ENCODE measurements at places on chromosomes 4 and X. TPM values are rescaled to one million over a fixed set of nuclear protein-coding genes. Genes with fewer than 3 reads are reported as not detected.
A peak's percentile ranks its signal among the peaks of the same experiment; 100 is the strongest.

GRCh38 chrX:96715481-96715880 lies 30.8 kb downstream of the DIAPH2 start:
- H3K36me3 ChIP-seq: no peaks in the 10 kb centered on the region
- H3K27ac ChIP-seq: no peak overlapping the region
- H3K4me1 ChIP-seq: peaks cover 9% of the 10 kb centered on the region
- H3K4me3 ChIP-seq: no peak overlapping the region
- no peak for DNase-seq

- no peaks in the 10 kb centered on the region for H3K4me1 ChIP-seq
- no peak for DNase-seq
- no peaks in the 10 kb centered on the region for H3K36me3 ChIP-seq
- no peaks in the 10 kb centered on the region for H3K27me3 ChIP-seq
Observed at GRCh38 chrX:150926791-150927190, 28.3 kb upstream of the CD99L2 start.

DNA sequence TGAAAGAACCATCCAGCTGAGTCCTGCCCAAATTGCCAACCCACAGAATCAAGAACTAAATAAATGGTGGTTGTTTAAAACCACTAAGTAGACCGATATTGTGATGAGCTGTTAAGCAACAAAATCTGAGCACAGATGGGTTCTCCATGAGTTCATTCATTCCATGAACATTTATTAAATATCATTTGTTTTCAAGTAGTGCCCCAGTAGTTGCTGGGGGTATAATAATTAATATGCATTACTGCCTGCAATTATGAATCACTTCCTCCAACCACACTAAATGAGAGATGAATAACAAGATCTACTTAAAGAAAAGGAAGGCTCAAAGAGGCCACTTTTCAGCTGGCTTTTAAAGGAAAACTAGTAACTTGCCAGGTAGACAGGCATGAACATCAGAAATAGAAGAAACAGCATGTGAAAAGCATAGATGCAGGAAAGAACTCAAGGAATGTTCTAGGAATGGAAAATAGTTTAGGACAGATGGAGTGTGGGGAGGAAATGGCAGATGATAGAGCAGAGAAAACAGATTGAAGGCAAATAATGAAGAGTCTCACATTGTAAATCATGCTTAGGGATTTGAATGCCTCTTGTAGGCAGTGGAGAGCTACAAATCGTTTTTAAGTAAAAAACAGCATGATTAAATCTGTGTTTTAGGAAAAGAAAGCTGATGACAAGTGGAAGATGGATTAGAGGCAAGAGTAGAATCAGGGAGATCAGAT lies 641.7 kb upstream of the DIPK2B start:
- no peak for DNase-seq
- H3K4me1 ChIP-seq: no peaks in the 10 kb centered on the region
- H3K4me3 ChIP-seq: no peak overlapping the region
- H3K27me3 ChIP-seq: no peaks in the 10 kb centered on the region
- H3K27ac ChIP-seq: no peak overlapping the region

DNA sequence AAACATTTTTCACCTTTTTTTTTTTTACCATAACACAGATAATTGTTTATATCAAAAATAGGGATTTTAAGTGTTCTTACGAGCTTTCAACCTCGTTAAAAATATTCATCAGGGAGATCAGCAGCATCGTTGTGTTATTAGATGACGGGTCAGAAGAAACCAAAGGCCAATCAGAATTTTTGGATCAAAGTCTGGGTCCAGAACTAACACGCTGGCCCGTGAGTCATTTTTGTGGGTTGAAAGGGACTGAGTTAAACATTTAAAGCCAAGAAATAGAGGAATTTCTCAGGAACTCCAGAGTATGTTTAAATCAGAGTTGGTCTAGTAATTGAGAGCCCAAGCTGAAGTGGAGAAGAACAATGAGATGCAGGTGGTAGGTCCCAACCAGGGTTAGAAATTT lies 170.8 kb downstream of the TLL1 start:
- H3K36me3 ChIP-seq: no peaks in the 10 kb centered on the region
- no peaks in the 10 kb centered on the region for H3K4me1 ChIP-seq
- no peaks in the 10 kb centered on the region for H3K27me3 ChIP-seq

GRCh38 chr4:25977397-25978170 lies 63.6 kb downstream of the SMIM20 start:
- no peak for DNase-seq
- no peak overlapping the region for H3K4me3 ChIP-seq
- no peaks in the 10 kb centered on the region for H3K36me3 ChIP-seq
- no peak overlapping the region for H3K27ac ChIP-seq

- DNase-seq: no peak
- H3K4me1 ChIP-seq: no peaks in the 10 kb centered on the region
- H3K36me3 ChIP-seq: no peaks in the 10 kb centered on the region
- H3K27me3 ChIP-seq: no peaks in the 10 kb centered on the region
- H3K4me3 ChIP-seq: no peak overlapping the region
- H3K27ac ChIP-seq: no peak overlapping the region
Observed at GRCh38 chr4:114494246-114494803, 104.3 kb upstream of the UGT8 start.

- H3K4me1 ChIP-seq: no peaks in the 10 kb centered on the region
- no peak overlapping the region for H3K27ac ChIP-seq
- DNase-seq: no peak
- H3K4me3 ChIP-seq: no peak overlapping the region
Observed at GRCh38 chr4:47050761-47051725, 19.7 kb downstream of the GABRB1 start.

DNA sequence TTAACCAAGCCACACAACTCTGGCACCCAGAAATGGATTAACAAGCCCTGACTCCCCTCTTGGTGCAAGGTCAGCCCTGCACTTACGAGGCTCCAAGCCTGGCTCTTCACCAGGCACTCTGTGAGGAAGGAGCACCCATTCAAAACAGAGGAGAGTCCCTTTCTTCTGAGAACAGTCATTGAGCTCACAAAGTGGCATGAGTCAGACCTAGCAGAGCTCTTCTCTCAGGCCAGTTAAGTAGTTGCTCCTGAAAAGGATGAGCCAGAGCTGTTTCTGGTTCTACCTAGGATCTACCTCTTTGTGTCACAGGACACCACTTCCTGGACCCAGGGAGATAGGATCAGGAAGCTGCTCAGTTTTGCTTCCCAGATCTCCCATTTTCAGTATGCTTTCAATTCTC lies 48.2 kb downstream of the EVC2 start:
- no peak overlapping the region for H3K27ac ChIP-seq
- no peaks in the 10 kb centered on the region for H3K36me3 ChIP-seq
- no peak for DNase-seq
- H3K4me1 ChIP-seq: no peaks in the 10 kb centered on the region

DNA sequence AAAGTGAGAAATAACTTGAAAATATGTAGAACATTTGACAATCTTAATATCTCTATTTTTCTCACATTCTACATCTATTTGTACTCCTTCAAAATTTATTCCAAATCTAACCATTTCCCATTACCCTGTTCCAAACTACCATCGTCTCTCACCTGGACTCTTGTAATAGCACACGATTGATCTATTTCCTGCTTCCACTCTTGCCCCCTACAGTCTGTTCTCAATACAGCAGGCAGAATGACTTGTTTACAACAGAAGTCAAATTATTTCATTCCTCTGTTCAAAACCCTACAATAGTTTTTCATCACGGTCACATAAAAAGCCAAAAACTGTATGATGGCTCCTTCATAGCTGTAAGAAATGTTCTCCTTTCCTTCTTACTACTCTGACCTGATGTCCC lies 21.1 kb upstream of the LUZP4 start:
- peaks cover 6% of the 10 kb centered on the region for H3K27me3 ChIP-seq
- no peaks in the 10 kb centered on the region for H3K4me1 ChIP-seq
- no peak overlapping the region for H3K4me3 ChIP-seq
- no peak overlapping the region for H3K27ac ChIP-seq
- DNase-seq: no peak

DNA sequence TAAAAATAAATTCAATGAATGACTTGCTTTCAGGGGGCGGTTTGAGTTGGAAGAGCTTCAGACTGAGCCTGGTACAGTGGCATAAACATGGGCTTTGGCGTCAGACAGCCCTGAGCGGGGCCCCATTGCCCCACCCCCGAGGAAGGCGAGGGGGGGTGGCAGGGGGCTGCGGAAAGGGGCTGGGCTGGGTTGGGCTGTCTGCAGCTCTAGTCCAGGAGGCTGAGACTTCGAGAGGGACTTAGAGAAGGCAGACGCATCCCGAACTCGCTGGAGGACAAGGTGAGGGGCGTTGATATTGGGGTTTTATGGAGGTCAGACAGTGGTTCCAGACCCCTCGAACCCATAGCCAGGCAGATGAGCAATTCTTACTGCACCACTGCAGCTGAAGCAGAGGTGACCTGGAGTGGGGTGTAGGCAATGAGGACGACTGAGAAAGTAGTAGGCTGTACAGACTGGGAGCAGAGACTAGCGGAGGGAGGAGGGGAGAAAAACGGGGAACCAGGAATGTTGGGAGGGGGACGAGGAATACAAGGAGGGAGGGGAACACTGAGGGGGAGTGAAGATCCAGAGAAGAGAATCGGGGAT lies at the start of gene MAGED2:
TSS of gene MAGED2 (plus strand) at position 222 of the 585 bp plus-strand sequence. CDS start 1,587 bp downstream, outside the sequence.
- peaks cover 8% of the 10 kb centered on the region for H3K4me1 ChIP-seq
- peak; percentile 58 for DNase-seq
- H3K36me3 ChIP-seq: peaks cover 30% of the 10 kb centered on the region

DNA sequence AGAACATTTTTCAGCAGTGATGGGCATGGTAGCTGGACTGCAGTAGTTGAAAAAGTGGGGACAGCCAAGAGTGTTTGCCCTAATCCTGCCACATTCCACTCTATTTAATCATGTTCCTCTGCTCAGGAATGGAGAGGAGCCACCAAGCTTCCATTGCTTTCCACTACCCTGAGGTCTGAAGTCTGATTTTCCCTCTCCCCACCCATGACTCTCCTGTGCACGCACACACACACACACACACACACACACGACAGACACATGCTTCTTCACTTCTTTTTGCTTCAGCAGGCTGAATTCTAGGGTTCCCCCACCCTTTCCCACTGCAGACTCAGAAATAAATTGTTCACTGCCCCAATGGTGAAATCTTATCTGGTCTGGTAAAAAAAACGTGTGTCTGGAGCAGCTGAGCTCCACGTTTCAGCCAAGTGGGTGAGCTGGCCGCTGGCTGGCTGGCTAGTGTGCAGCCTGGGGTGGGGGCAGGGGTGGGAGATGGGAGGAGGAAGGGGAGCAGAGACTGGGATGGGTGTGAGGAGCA lies 142.7 kb upstream of the NALF2 start:
- no peaks in the 10 kb centered on the region for H3K4me1 ChIP-seq
- H3K36me3 ChIP-seq: no peaks in the 10 kb centered on the region
- peaks cover 19% of the 10 kb centered on the region for H3K27me3 ChIP-seq

- no peaks in the 10 kb centered on the region for H3K27me3 ChIP-seq
- no peak overlapping the region for H3K4me3 ChIP-seq
- H3K36me3 ChIP-seq: no peaks in the 10 kb centered on the region
- no peak overlapping the region for H3K27ac ChIP-seq
Observed at GRCh38 chr4:137994853-137995252, 247.3 kb downstream of the SLC7A11 start.

DNA sequence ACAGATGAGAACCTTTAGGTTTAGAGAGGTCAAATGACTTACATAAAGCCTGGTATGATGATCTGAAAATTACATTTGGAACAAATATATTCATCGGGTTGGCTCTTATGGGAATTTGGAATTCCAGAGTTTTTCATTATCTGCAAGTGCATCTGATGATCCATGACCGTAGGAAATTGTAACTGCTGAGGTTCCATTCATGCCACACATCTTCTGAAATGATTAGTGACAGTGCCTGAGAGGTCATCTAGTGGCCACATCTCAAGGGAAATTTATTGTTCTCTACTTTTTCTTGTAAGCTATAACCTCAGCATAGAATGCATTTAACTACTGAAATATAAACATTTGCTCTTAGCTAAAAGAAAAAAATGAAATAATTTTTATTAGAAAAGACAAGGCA lies 105.8 kb upstream of the NWD2 start:
- H3K36me3 ChIP-seq: no peaks in the 10 kb centered on the region
- no peak overlapping the region for H3K27ac ChIP-seq
- no peak overlapping the region for H3K4me3 ChIP-seq
- H3K27me3 ChIP-seq: no peaks in the 10 kb centered on the region
- DNase-seq: no peak
- H3K4me1 ChIP-seq: no peaks in the 10 kb centered on the region

GRCh38 chrX:24364326-24364725 lies 3.9 kb downstream of the SUPT20HL1 start:
- no peak for DNase-seq
- peaks cover 7% of the 10 kb centered on the region for H3K27me3 ChIP-seq

DNA sequence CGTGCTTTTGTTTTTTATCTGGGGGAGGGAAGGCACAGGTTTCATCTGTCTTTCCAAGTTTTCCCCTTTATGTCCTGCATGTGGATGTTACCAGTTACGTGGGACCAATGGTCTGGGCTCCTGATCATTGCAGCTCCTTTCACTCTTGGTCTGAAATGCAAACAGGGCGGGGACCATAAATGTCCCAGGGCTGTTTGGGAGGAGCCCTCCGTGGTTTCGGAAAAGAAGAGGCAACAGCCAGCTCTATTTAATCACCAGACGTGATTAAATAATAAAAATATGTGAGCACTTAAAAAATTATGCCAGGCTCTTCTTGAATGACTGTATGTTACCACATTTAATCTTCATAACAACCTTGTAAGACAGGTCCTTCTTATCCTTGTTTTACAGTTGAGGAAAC lies 30.8 kb upstream of the C1GALT1C1 start:
- H3K4me3 ChIP-seq: no peak overlapping the region
- H3K36me3 ChIP-seq: no peaks in the 10 kb centered on the region
- H3K4me1 ChIP-seq: no peaks in the 10 kb centered on the region

DNA sequence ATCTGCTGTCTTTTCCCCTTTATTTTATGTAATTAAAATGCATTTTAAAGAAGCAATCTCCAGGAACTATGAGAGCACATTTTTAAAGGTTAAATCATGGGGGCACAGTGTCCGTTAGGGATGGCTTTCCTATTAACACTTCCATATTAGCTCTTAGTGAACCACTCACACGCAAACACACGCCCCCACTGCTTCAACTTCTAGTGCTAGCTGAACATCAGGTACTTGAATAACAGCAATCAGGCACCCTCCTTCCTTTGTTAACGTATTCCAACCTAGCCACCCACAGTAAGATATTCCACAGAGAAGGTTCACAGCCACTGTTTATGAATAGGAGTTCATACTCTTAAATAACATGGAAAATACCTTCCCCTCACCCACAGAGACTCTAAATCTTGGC lies 9.3 kb downstream of the TMEM255A start:
- no peak for DNase-seq
- no peaks in the 10 kb centered on the region for H3K4me1 ChIP-seq
- H3K36me3 ChIP-seq: no peaks in the 10 kb centered on the region
- no peaks in the 10 kb centered on the region for H3K27me3 ChIP-seq
- H3K27ac ChIP-seq: no peak overlapping the region

KCTD8 gene
- 0.56 TPM for total RNA-seq

STAP1 gene
- total RNA-seq: not detected

CT45A1 gene
- not detected for total RNA-seq

ADGRL3 gene
- total RNA-seq: 2.8 TPM

TRMT10A gene
- 4.0 TPM for total RNA-seq

PNMA6F gene
- not detected for total RNA-seq

XKRX gene
- 0.09 TPM for total RNA-seq

HMX1 gene
- not detected for total RNA-seq

WAS gene
- total RNA-seq: 0.85 TPM

ARL9 gene
- not detected for total RNA-seq

USP51 gene
- total RNA-seq: 0.34 TPM

MED28 gene
- total RNA-seq: 36.2 TPM

Data from psoas muscle (tissue), 8 donors.